ENCODE measurements at places on chromosomes 4 and X. TPM values are rescaled to one million over a fixed set of nuclear protein-coding genes. Genes with fewer than 3 reads are reported as not detected.

The WAS gene
- total RNA-seq: 146 TPM

The TMEM47 gene
- not detected for total RNA-seq

The SERPINA7 gene
- total RNA-seq: not detected

The SORBS2 gene
- total RNA-seq: not detected

The IGSF1 gene
- not detected for total RNA-seq

The CORIN gene
- total RNA-seq: 0.37 TPM

The SCML1 gene
- total RNA-seq: 6.8 TPM

The SH2D1A gene
- total RNA-seq: 51.2 TPM

The TRPC3 gene
- 0.34 TPM for total RNA-seq

The AFM gene
- total RNA-seq: not detected

The SATL1 gene
- not detected for total RNA-seq

The UBL4A gene
- total RNA-seq: 45.3 TPM

The ZNF732 gene
- total RNA-seq: not detected

The XAGE1A gene
- total RNA-seq: not detected

The VCX3B gene
- not detected for total RNA-seq

The RBM47 gene
- 3.1 TPM for total RNA-seq

The LDB2 gene
- total RNA-seq: not detected

The SPIN2A gene
- 1.1 TPM for total RNA-seq

The PRIMPOL gene
- 25.0 TPM for total RNA-seq

The ASB11 gene
- not detected for total RNA-seq

The BST1 gene
- 0.78 TPM for total RNA-seq

The RHOH gene
- 190 TPM for total RNA-seq

The DMRTC1 gene
- total RNA-seq: 0.28 TPM

The CYLC1 gene
- not detected for total RNA-seq

The SLC7A11 gene
- total RNA-seq: 1.5 TPM

The SCARB2 gene
- 16.3 TPM for total RNA-seq

The LRAT gene
- total RNA-seq: not detected

The PITX2 gene
- total RNA-seq: not detected

The ACOT9 gene
- total RNA-seq: 28.4 TPM

The AMOT gene
- 1.8 TPM for total RNA-seq

The GABRG1 gene
- total RNA-seq: not detected

The MCTS1 gene
- 40.5 TPM for total RNA-seq

The TLR3 gene
- 1.1 TPM for total RNA-seq

The PSAPL1 gene
- not detected for total RNA-seq

The SMARCA1 gene
- total RNA-seq: not detected

The PPP2R3B gene
- total RNA-seq: 40.7 TPM

The TXK gene
- 66.8 TPM for total RNA-seq

The DCLK2 gene
- total RNA-seq: not detected

The TEC gene
- 4.2 TPM for total RNA-seq

The XK gene
- total RNA-seq: not detected

Measured in activated naive CD8-positive, alpha-beta T cell treated with anti-CD3 and anti-CD28 coated beads, Interleukin-2, amount 10 ng/mL, durations not matched to agents 7 days and 5 days (primary cell).